Activated naive CD8-positive, alpha-beta T cell treated with anti-CD3 and anti-CD28 coated beads for 36 hours (primary cell): ENCODE measurements at places on chromosomes 2 and 18. TPM values are rescaled to one million over a fixed set of nuclear protein-coding genes. Genes with fewer than 3 reads are reported as not detected.

DNA sequence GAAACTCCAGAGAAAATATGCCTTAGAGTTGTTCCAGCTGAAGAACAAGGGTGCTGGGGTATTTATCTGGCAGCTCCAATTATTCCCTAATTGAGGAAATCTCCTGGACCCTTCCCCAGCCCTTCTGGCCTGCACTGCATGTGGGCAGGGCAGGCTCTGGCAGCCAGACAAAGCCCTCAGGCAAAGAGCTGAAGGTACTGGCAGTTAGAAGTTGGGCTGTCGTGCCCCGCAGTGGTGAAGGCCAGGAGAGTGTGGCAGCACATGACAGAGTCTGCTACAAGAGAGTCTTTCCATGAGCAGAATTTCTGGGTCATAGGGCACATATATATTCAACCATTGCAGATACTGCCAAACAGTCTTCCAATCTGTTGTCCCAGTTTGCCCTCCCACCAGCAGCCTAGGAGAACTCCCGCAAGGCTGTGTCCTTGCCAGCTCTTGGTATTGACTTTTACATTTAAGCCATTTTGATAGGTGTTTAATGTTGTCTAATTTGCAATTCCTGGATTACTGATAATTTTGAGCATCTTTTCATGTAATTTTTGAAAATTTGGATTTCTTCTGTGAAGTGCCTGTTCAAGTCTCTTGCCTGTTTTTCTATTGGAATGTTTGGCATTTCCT is 26.6 kb downstream of the ONECUT2 start:
- DNase-seq, result no peak

GRCh38 chr2:137193401-137193800 is 428.1 kb downstream of the THSD7B start:
- DNase-seq, result no peak

DNA sequence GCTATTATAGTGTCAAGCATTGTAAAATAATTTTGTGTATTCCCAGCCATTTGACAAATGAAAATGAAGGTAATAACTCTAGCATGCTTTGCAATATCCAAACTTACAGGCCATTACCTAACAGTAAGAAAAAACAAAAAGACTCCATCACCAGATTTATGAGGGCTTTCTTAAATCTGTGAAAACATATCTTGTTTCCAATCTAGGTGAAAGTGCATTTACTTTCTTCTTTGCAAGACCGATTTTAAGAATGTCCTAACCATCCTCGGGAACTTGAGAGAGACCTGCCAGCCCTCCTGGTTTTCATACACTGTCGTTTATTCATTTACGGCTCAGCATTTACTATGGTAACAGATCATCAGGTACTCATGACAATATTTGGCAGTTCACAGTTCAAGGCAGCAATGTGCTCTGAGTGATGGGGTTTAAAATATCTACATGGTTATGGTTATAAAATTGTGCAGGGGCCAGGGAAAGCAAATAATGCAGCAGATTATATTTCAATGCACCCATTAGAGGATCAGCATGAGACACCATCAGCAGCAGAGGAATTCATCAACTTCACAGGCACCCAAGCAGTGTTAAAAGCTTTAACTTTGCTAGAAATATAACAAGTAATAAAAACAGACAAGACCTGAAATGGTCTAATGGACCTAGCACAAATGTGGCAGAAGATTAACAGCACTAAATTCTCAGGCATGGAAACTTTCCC is 34.4 kb upstream of the PARD3B start:
- no peak for DNase-seq

DNA sequence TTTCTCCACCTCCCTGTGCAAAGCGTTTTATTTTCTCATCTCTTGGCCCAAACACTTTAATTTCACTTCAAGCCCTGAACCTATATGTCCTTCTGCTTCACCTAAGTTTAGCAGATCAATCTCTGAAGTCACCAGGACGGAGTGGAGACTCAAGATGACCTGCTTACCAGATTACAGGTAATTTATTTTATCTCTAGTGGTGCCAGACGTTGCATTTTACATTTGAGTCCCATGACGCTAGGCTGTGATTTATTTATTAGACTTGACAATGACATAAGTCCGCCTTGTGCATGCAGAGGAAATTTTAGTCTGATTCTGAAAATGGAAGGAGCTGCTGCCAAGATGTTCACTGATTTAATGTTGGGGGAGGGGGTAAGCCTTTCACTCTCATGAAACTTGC is 73.9 kb downstream of the MRO start:
- DNase-seq, result no peak

GRCh38 chr2:54871457-54872107 is 148.1 kb downstream of the EML6 start:
- DNase-seq, result no peak

DNA sequence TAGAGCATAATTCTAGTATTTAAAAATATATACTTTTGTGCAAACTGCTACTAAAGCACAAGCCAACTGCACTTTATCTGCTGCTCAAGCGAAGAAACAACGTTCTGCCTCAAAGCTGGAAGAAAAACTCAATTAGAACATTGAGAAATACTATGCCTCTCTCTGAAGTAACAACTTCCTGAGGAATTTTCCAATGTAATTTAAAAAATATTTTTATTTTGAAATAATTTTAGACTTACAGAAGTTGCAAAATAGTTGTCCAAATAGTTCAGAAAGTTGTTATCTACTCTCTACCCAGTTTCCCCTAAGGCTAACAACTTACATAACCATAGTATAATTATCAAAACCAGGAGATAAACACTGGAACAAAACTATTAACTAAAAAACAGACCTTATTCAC is 12.3 kb upstream of the POLI start:
- DNase-seq, result no peak

GRCh38 chr18:45312555-45313126 is 302.6 kb upstream of the SLC14A2 start:
- DNase-seq, result no peak

Gene PPIG
- 72.6 TPM for total RNA-seq

DNA sequence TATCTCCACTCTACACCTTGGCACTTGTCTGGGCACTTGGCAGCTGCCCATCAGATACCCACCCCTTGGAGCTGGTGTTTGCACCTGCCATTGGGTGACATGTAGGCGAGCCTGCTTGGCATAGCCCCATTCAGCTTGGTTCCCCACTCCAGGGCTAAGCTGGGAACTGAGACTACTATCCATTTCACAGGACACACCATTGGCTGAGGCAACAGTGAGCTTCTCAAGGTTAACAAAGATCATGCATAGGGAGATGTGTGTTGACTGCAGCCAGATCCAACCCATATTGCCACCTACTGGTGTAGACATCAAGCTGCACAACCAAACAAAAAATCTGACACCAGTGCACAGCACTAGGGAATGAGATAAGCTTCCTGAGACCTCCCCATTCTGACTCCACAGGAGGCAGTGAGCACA is 1389.8 kb upstream of the TMEFF2 start:
- peak; percentile 1 for DNase-seq

DNA sequence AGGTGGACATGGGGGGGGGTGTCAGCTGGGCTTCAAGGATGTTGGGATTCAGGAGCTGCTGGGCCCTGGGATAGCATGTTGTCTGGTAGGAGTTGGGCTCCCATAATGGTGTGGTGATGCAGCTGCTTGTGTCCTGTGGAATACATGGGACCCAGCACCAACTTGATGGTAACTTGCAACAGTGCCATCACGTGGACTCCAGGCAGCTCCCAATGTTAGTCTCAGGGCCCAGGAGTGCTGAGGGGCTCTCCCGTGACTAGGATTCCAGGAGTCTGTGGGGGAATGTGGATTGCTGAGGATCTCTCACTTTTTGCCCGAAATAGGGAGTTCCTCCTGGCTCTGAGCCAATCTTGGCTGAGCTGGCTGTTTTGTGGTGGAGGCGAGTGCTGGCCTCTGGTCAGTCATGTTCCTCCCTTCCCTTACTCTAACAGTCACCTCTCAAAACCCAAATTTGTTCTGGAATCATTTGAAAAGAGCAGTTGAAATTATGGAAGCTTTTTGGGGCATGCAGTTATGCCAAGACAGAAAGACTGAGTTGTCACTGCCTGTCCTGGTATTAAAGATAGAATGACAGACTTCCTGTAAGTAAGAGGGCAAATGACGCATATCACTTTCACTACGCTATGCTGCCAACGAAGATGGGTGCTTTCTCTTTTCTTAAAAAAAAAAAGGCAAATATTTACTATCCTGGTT is 607.1 kb downstream of the ADCYAP1 start:
- no peak for DNase-seq

GRCh38 chr2:176483901-176484568 is 214.8 kb downstream of the MTX2 start:
- no peak for DNase-seq

DNA sequence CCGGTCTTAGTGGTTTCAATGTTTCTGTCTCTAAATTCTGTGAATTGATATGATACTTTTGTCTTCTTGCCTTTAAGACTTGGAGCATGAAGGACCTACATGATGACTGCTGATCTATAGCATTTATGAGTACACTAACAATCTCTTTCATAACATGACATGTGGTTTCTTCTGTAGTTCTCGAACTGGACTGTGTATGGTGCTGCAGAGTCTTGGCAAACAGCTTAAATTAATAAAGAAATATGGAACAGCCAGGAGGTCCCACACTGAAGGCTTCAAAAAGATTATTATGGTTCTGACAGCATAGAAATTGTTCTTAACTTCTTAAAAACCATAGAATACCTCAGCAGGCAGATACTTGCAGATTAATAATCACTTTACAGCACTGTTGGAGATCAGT is 145.0 kb downstream of the DCC start:
- DNase-seq, result no peak

- no peak for DNase-seq
Measured at GRCh38 chr2:184137955-184138354, 460.4 kb upstream of the ZNF804A start.

Gene ERFE
- total RNA-seq, result 0.34 TPM
